ENCODE measurements at places on chromosomes 7 and 10. TPM values are rescaled to one million over a fixed set of nuclear protein-coding genes. Genes with fewer than 3 reads are reported as not detected.

The CPXM2 gene
- total RNA-seq = 5.5 TPM

DNA sequence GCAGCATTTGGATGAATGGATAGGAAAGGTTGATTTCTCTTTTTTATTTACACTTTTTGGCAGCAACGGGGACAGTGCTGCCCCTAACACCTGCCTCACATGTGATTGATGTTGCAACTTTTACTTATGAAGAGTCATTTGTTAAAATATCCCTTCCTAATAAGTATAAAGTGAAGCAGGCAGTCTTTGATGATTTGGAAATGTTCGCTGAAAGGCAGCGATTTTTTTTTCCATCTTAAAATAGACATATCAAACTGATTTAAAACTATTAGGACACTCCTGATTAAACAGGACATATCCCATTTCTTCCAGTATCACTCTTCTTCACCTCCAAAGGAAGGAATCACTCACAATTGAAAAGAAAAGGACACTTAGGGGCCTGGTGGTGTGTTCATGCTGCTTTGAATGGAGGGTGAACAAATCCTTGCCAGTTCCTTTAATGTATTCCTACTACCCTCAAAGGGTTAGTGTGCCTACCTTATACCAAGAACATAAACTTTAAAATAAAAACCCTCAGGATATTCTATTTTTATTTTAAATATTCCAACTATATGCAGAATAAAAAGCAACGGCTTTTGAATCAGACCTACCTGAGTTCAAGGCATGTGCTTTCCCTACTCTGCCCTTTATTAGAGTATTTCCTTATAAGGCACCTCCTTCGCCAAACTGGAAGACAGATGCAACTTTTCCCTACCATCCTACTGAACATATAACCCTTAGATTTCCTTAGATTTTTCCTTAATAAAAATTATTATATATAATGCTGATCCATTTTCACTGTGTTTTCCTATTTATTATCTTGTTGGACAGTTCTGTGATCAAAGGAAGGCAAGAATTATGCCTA, 1.1 kb downstream of the ADK start:
- H3K27ac ChIP-seq = peak overlapping the region; percentile 99
- no peak for DNase-seq
- no peaks in the 10 kb centered on the region for H3K36me3 ChIP-seq
- peaks cover 7% of the 10 kb centered on the region for H3K4me1 ChIP-seq
- H3K27me3 ChIP-seq = no peaks in the 10 kb centered on the region

GRCh38 chr7:129707910-129708499, 96.5 kb downstream of the NRF1 start:
- no peak for DNase-seq
- no peak overlapping the region for H3K27ac ChIP-seq
- no peak overlapping the region for H3K4me3 ChIP-seq
- peaks cover 15% of the 10 kb centered on the region for H3K36me3 ChIP-seq

DNA sequence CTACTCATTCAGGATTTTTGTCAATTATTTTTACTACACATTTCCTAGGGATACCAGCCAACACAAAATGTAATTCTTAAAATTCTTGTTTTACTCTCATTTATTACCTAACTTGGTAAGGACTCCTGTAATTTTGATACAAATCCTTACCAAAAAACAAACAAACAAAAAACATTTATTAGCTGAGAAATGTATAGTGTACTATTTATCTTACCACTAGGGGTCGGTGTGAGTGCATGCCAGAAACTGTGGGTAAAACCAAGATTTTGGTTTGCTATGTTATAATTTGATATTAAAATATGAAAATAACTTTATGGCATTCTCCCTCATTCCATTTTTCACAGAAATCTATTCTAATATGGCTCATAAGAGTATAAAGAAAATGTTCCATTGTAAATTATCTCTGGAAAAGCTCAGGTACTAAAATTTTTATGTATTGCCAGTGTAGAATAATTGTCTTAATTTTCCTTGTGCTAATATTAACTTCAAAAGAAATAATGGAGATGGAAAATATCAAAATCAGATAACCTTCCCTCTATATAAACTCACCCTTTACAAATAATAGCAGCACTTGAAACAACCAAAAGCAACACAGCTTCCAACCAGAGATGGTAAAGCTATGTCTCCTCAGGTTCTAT, 290.8 kb upstream of the PCDH15 start:
- no peak overlapping the region for H3K27ac ChIP-seq
- DNase-seq = no peak
- H3K4me1 ChIP-seq = no peaks in the 10 kb centered on the region
- H3K27me3 ChIP-seq = no peaks in the 10 kb centered on the region

- no peak for DNase-seq
- no peak overlapping the region for H3K27ac ChIP-seq
- no peak overlapping the region for H3K4me3 ChIP-seq
- no peaks in the 10 kb centered on the region for H3K36me3 ChIP-seq
- peaks cover 3% of the 10 kb centered on the region for H3K27me3 ChIP-seq
These were observed 3.5 kb upstream of the ZNF467 start for GRCh38 chr7:149776848-149777407.

The AKR1D1 gene
- not detected for total RNA-seq

DNA sequence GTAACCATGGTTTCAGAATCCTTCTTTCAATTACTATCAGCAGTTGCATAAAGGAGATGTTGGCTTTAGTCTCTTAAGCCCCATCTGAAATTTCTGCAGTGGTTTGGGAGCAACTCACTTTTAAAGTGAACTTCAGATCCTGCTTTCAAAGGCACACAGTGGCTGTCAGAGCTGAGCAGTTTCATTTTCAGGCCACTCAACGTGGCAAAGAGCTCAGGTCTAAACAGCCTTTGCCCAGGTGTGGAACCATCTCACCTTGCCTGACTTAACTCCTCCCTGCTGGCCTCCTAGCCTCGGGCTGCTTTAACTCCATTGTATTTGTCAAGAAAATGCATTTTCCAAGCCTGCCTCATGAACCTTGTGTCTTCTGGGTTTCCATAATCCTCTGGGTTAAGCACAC, 197.5 kb upstream of the KMT2E start:
- no peaks in the 10 kb centered on the region for H3K36me3 ChIP-seq
- DNase-seq = no peak
- no peaks in the 10 kb centered on the region for H3K27me3 ChIP-seq

- no peak for DNase-seq
- no peaks in the 10 kb centered on the region for H3K4me1 ChIP-seq
- H3K4me3 ChIP-seq = no peak overlapping the region
These were observed 282.9 kb downstream of the PAXIP1 start for GRCh38 chr7:154720016-154720415.

The PRXL2A gene
- total RNA-seq = 24.3 TPM

The CACUL1 gene
- 49.9 TPM for total RNA-seq

DNA sequence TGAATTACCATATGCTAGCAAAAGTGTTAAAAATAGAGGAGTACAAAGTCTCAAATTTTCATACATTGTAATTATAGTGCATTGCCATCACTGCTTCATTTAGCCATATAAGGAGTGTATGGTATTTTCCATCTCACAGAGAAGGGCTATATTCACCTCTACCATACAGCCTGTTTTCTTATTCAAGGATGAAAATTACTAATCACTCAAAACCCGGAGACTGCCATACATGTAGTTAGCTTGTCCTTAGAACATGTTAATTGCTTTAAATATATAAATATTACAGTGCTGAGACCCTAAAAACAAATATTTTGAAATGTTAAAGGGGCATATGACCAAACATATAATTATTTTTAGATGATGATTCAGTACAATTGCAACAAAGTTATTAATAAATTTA, 49.4 kb downstream of the CPEB3 start:
- H3K27me3 ChIP-seq = no peaks in the 10 kb centered on the region
- peak overlapping the region; percentile 75 for H3K4me3 ChIP-seq
- no peak for DNase-seq
- no peak overlapping the region for H3K27ac ChIP-seq
- H3K4me1 ChIP-seq = peaks cover 15% of the 10 kb centered on the region

DNA sequence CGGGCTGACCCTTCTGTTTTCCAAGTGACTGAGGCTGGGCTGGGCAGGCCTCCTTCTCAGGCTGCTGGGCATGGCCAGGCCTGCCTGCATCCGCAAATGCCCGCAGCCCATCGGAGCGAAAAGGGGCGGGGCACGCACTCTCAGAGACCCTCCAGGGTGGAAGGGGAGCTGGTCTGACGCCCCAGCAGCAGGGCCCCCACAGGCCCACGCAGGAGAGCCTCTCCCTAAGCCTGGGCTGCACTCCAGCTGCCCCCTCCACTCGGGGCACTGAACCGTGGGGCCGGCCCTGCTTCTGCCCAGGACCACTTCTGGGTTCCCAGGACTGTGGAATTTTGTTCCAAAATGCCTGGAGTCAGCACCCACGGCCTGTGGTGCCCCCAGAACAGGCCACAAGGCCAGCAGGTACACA, 9.3 kb downstream of the ADAP1 start:
- no peak overlapping the region for H3K27ac ChIP-seq
- no peak for DNase-seq
- H3K27me3 ChIP-seq = peaks cover 8% of the 10 kb centered on the region
- H3K36me3 ChIP-seq = no peaks in the 10 kb centered on the region
- no peak overlapping the region for H3K4me3 ChIP-seq

DNA sequence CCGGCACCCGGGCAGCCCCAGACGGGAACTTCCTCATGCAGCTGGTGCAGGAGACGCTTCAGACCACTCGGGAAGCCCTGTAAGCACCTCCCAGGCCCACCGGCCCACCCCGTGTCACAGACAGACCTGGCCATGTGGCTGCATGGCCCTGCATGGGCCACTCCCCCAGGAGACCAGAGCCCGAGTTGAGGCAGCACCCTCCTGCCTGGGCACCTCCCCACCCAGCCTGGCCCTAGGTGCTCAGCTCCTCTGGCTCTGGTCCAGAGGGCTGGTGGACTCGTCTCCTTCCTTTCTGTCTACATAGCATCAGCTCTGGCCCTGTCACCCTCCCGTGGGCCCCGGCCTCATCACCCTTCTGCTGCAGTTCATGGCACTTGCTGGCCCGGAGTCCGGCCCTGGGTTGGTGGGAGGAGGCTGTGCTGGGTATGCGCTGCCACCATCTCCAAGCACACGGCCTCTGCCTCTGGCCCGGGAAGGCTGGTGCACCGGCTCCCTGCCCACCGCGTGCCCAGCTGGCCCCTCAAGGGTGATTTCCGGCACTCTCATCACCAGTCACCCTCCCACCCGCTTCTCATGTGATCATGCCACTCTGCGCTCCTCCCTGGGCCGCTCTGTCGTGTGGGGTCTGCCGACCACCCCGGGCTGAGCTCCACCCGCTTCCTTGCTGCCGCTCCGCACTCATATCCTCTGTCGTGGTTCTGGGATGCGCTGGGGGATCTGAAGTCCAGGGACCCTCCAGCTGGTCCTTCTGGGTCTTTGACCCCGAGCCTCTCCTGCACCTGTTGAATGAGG, 53.1 kb upstream of the DPYSL4 start:
- no peak for DNase-seq

DNA sequence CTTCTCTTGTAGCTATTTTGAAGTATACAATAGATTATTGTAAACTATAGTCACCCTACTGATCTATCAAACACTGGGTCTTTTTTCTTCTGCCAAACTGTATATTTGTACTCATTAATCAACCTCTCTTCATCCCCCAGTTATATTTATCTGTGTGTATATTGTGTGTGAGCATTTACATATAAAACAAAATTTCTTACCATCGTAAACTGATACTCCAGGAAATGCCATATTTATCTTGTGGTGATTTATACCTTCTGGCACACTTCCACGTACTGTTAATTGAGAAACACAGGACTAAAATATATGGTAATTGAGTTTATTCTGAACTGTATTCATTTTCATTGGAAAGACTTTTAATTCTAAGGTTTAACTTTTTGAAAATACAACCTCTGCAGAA, 18.9 kb downstream of the ANLN start:
- H3K27ac ChIP-seq = no peak overlapping the region

- no peaks in the 10 kb centered on the region for H3K27me3 ChIP-seq
- H3K36me3 ChIP-seq = no peaks in the 10 kb centered on the region
- H3K4me1 ChIP-seq = peaks cover 11% of the 10 kb centered on the region
- peak overlapping the region; percentile 31 for H3K4me3 ChIP-seq
These were observed 764 bp upstream of the TCF7L2 start for GRCh38 chr10:112949143-112949823.

GRCh38 chr10:101897633-101898032, 54.0 kb upstream of the KCNIP2 start:
- DNase-seq = peak; percentile 58
- no peaks in the 10 kb centered on the region for H3K27me3 ChIP-seq
- no peaks in the 10 kb centered on the region for H3K4me1 ChIP-seq
- no peaks in the 10 kb centered on the region for H3K36me3 ChIP-seq
- no peak overlapping the region for H3K27ac ChIP-seq

- no peak overlapping the region for H3K4me3 ChIP-seq
- DNase-seq = peak; percentile 61
- peaks cover 5% of the 10 kb centered on the region for H3K4me1 ChIP-seq
- H3K36me3 ChIP-seq = no peaks in the 10 kb centered on the region
- H3K27ac ChIP-seq = no peak overlapping the region
These were observed 12.0 kb upstream of the AKR1B1 start for GRCh38 chr7:134470864-134471263.

- no peaks in the 10 kb centered on the region for H3K27me3 ChIP-seq
- H3K27ac ChIP-seq = peak overlapping the region; percentile 30
These were observed 1.3 kb downstream of the FAM20C start for GRCh38 chr7:193481-194251.

The AMPH gene
- 3.3 TPM for total RNA-seq

- H3K4me3 ChIP-seq = no peak overlapping the region
- H3K36me3 ChIP-seq = no peaks in the 10 kb centered on the region
- H3K27ac ChIP-seq = no peak overlapping the region
- no peaks in the 10 kb centered on the region for H3K27me3 ChIP-seq
- no peaks in the 10 kb centered on the region for H3K4me1 ChIP-seq
These were observed 364.0 kb downstream of the REEP3 start for GRCh38 chr10:63885156-63885555.

The HYAL4 gene
- total RNA-seq = not detected

The ZDHHC6 gene
- 21.6 TPM for total RNA-seq

- H3K27ac ChIP-seq = no peak overlapping the region
- no peak for DNase-seq
- no peaks in the 10 kb centered on the region for H3K4me1 ChIP-seq
These were observed 885.6 kb upstream of the ZNF722 start for GRCh38 chr7:63112764-63113712.

The PSMC2 gene
- 144 TPM for total RNA-seq

GRCh38 chr10:102775935-102776669, 32.4 kb downstream of the WBP1L start:
- peaks cover 70% of the 10 kb centered on the region for H3K4me1 ChIP-seq
- H3K27me3 ChIP-seq = no peaks in the 10 kb centered on the region
- peak; percentile 93 for DNase-seq
- no peaks in the 10 kb centered on the region for H3K36me3 ChIP-seq
- peak overlapping the region; percentile 97 for H3K27ac ChIP-seq

GRCh38 chr10:127016331-127016730, 111.1 kb downstream of the DOCK1 start:
- peaks cover 4% of the 10 kb centered on the region for H3K36me3 ChIP-seq
- H3K4me3 ChIP-seq = no peak overlapping the region
- peaks cover 7% of the 10 kb centered on the region for H3K4me1 ChIP-seq
- no peak overlapping the region for H3K27ac ChIP-seq

The AOC1 gene
- total RNA-seq = not detected

GRCh38 chr10:65365878-65366277, 1560.0 kb upstream of the LRRTM3 start:
- DNase-seq = no peak
- no peaks in the 10 kb centered on the region for H3K36me3 ChIP-seq
- H3K27me3 ChIP-seq = no peaks in the 10 kb centered on the region
- no peak overlapping the region for H3K4me3 ChIP-seq
- H3K4me1 ChIP-seq = no peaks in the 10 kb centered on the region
- no peak overlapping the region for H3K27ac ChIP-seq

- no peaks in the 10 kb centered on the region for H3K4me1 ChIP-seq
- H3K4me3 ChIP-seq = no peak overlapping the region
- no peaks in the 10 kb centered on the region for H3K27me3 ChIP-seq
These were observed 204.3 kb upstream of the CSTF2T start for GRCh38 chr10:51903675-51904074.

The DNAH11 gene
- total RNA-seq = 0.43 TPM
